ENCODE measurements at places on chromosomes 6 and 20. TPM values are rescaled to one million over a fixed set of nuclear protein-coding genes. Genes with fewer than 3 reads are reported as not detected.

GRCh38 chr6:159466926-159467325, 226.1 kb downstream of the SOD2 start:
- no peak for DNase-seq

- no peak for DNase-seq
Observed at GRCh38 chr6:113909224-113909856, 52.2 kb downstream of the MARCKS start.

Gene GPR6
- not detected for total RNA-seq

DNA sequence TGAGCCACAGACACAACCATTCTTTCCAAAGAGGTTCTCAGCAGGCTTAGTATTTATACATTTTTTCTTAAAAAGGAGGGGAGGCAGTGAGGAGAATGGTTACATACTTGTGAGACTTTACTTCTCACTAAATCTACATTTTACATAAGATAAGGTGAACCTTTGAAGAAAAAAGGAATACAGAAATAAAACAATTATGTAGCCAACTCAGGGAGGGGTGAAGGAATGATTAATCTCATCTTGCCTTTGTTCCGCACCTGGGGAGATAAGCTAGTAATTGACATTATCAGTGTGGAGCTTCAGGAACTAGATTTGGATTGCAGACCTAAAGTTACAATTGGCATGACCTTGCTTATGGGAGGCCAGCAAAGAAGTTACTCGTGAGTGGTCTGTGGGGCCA, 221.8 kb upstream of the GGTLC1 start:
- no peak for DNase-seq

DNA sequence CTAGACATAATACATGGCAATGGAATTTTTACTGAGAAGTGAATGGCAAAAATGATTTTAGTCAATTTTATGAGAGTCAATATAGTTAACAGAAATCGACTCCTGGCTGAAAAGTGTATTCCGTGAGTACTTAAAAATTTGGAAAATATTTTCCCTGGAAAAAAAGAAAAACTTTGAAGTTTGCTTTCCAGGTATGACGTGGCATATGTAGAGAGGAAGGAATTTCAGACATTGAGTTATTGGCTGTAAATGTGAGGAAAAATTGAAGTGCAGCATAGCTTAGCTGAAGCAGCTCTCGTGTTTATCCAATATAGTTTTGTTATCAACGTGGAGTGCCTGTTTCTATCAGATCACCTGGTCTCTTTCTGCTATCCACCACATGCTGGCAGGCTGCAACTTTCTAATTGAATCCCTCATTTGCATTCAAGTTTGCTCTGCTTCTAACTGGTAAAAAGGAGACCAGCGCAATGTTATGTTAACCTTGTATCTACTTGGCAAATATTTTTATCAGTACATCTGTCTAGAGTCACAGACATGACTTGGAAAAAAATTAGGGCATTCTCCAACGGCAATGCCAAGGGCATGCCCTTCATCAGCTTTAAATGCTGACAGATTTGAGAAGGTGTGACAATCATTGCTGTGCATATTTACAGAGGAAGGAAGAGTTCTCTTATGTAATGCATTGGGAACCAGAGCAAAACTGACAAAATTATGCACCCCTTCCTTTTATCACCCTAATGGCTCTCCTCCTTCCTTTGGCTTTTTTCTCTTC, 1102.8 kb upstream of the FLRT3 start:
- DNase-seq: no peak

GRCh38 chr6:157305670-157306653, 17.4 kb downstream of the TMEM242 start:
- DNase-seq: no peak

DNA sequence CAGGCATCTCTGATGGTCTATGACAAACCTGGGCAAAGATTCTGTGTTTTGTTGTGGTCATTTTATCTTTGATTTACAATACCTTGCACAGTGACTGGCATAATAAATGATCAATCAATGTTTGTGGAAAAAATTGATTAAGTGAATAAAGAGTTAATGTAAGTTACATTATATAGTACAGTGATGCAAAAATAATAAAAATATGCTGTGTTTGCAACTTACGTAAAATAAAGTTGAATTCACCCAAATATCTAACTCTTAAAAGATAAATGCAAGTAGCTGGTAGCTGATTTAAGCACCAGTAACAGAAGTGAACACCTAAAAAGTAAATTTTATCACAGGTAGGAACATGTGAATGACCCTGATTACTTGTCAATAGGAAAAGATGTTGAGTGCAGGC, 176.0 kb upstream of the THEMIS start:
- no peak for DNase-seq

GRCh38 chr6:26092443-26092842, 5.2 kb downstream of the HFE start:
- no peak for DNase-seq

Gene EYS
- not detected for total RNA-seq

Gene GSTA3
- total RNA-seq: not detected

DNA sequence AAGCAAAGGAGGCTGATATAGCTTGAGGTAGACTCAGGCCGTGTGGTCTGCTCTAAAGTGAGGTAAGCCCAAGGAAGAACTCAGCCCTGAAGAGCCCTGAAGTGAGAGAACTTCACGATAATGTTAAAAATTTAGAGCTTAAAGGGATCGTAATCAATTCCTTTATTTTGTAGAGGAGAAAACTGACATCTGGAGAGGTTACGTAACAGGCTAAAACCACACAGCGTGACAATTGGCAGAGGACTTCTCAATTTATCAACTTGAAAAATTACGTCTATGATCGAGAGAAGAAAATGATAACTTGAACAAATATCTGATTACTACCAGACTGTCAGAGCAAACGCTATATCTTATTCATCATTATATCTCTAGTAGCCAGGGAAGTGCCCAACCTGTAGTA, 121.8 kb upstream of the FOXO3 start:
- no peak for DNase-seq

Gene BANF2
- total RNA-seq: not detected

- DNase-seq: no peak
Observed at GRCh38 chr6:30171677-30172471, 8.5 kb downstream of the TRIM15 start.

DNA sequence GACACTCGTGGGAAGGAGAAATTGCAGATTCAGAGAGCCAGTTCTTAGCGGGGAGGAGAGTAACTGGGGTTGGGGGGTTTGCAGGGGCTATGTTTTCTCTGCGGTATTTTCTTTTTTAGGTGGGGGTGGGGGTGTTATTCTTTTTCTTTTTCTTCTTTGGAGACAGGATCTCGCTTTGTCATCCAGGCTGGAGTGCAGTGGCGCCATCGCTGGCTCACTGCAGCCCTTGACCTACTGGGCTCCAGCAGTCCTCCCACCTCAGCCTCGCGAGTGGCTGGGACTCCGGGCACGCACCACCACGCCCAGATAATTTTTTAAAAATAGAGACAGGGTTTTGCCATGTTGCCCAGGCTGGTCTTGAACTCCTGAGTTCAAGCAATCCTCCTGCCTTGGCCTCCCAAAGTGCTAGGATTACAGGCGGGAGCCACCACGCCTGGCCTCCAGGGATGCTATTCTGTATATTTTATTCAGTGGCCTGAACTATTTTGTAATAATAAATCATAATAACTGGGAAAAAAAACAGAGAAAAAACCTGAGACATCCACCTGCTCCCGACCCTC, 57.3 kb downstream of the UBE2V1 start:
- no peak for DNase-seq

DNA sequence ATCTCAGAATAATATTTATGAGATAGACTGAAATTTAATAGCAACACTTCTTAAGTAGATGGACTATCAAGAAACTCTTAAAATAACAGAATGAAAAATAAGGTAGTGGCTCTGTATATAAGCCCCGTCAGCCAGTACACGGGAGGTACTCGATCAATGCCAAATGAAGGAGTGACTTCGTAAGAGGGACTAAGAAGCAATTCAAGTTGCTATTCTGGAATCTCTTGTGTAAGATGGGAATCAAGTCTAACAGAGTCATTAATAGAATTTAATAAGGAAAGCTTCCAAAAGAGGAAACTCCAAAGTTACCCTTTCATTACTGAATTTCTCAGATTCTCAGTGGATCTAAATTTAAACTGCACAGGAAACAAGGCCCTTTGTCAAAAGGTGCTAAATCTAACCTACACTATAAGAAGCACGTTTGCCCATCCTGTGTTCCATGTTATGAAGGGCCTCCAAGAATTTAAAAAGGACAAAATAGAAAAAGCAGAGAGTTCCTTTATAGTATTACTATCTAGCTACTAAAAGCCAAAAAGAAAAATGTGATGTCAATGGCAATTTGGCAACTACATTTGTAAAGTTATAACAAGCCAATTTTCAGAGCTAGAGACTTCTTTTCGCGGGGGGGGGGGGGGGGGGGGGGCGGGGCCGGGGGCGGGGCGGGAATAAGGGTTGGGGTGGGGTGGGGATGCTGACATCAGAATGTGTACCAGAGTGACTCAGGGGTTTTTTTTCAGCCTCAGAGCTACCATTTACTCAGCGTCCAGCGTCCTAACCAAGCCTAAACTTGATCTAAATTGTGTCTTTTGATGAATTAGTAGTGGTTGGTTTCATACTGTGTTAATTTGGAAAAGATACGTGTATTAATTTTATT, 200.6 kb downstream of the GMPR start:
- DNase-seq: no peak

DNA sequence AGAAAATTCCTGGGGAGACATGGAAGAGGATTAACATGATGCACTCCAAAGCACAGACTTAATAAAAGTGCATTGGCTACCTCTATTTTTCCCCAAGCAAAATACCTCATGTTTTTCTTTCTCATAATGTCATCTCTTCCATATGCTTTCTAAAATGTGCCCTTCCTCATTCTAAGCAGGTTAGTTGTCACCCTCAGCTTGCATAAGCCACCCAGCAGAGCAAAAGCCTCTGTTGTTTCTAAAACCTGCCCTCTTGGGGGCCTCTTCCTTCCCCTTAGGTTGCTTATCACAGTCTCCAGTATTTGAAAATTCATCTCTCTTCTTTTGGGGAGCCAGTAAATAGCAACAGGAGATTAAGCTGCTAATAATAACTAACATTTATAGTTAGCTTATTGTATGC, 183.6 kb upstream of the FLRT3 start:
- DNase-seq: no peak

Gene HCK
- 38.1 TPM for total RNA-seq

Gene LTA
- total RNA-seq: not detected
